SJCRH30 (cell line): ENCODE measurements at places on chromosomes 12 and 14.

DNA sequence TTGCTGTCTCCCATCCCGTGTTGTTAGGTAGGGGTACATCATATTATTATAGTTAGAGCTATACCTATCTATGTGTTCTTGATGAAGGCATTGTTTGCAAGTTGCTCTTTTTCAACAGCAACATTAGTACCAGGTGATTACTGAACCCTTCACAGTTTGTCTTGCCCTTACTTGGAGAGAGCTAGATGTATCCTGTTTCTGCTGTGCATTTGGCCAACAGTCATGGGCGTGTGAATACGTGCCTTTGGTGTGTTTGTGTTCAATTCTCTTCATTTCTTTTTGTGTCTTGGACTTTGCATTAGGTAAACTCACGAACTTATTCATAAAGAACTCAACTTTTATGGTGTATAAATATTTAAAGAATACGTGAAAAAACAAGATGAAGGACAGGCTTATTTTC is 14.3 kb downstream of the ARF6 start:
- H3K27ac ChIP-seq, result no peak overlapping the region
- no peak for DNase-seq
- H3K4me1 ChIP-seq, result 0 out of 2 replicates have a peak, but pooled peaks cover 5% of the 10 kb centered on the region

DNA sequence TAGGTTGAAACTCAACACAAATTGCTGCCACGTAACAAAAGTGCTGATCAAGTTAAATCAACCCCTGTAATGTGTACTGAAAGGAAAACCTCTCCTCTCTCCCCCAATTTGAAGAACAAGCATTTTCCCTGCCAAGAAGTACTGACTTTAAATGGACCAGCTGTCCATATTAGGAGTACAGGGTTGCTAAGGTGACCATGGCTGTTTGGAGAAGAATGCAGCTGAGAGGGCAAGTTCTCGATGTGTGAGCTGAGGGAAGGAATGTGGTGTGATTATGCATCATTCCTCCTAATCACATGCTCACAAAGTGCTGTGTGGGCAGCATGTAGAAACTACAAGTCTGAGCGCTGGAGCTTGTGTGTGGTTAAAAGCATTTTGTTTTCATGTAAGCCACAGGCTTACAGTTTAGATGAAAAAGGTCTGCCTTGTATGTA is 50.9 kb upstream of the CCT2 start:
- DNase-seq, result peak; percentile 83
- no peaks in the 10 kb centered on the region for H3K27me3 ChIP-seq
- H3K27ac ChIP-seq, result peak overlapping the region; percentile 16
- peaks cover 17% of the 10 kb centered on the region for H3K4me1 ChIP-seq

DNA sequence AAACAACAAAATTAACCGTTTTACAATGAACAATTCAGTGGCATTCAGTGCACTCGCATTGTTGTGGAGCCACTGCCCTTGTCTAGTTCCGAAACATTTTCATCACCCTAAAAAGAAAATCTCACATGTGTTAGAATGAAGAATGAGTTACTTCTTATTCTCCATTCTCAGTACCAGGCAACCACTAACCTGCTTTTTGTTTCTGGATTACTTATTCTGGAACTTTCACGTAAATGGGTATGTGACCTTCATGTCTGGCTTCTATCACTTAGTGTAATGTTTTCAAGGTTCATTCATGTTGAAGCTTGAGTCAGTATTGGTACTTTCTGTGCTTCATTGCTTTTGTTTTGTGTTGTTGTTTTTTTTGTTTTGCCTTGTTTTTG is 15.6 kb downstream of the RCOR1 start:
- no peak overlapping the region for H3K27ac ChIP-seq
- DNase-seq, result no peak
- H3K4me3 ChIP-seq, result no peak overlapping the region
- peaks cover 10% of the 10 kb centered on the region for H3K4me1 ChIP-seq

- H3K27me3 ChIP-seq, result no peaks in the 10 kb centered on the region
- H3K27ac ChIP-seq, result no peak overlapping the region
- H3K4me3 ChIP-seq, result no peak overlapping the region
- H3K36me3 ChIP-seq, result no peaks in the 10 kb centered on the region
- H3K4me1 ChIP-seq, result no peaks in the 10 kb centered on the region
- DNase-seq, result no peak
Measured at GRCh38 chr14:101200008-101200649, 296.6 kb upstream of the RTL1 start.

GRCh38 chr14:65850429-65851135 is 438.1 kb downstream of the FUT8 start:
- H3K27ac ChIP-seq, result no peak overlapping the region
- H3K4me1 ChIP-seq, result no peaks in the 10 kb centered on the region
- H3K36me3 ChIP-seq, result no peaks in the 10 kb centered on the region
- H3K4me3 ChIP-seq, result no peak overlapping the region
- no peaks in the 10 kb centered on the region for H3K27me3 ChIP-seq

DNA sequence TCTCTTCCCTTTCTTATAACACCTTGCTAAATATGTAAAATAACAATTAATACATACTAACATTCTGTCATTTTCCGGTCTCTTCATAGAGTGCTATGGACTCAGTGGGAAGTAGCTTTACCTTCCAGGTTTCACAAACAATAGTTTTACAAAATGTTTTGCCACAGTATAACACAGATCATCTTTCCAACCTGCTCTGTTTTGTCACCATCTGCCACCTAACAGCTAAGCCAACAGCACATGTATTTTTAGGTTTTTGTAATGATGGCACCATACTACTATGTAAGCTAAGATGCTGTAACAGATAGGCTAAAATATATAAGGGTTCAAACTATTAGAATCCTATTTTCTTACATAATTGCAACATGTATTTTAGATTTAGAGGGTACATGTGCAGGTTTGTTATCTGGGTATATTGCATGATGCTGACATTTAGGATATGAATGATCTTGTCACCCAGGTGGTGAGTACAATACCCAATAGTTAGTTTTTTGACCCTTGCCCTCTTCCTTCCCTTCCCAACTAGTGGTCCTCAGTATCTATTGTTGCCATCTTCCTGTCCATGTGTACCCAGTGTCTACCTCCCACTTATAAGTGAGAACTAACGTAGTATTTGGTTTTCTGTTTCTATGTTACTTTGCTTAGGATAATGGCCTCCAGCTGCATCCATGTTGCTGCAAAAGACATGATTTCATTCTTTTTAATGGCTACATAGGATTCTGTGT is 8.7 kb downstream of the RHOJ start:
- no peaks in the 10 kb centered on the region for H3K4me1 ChIP-seq
- H3K27me3 ChIP-seq, result no peaks in the 10 kb centered on the region
- no peak for DNase-seq
- H3K36me3 ChIP-seq, result no peaks in the 10 kb centered on the region; the same call in 1 of the 2 replicates
- no peak overlapping the region for H3K4me3 ChIP-seq
